Left renal pelvis (tissue), 4 donors: ENCODE measurements at places on chromosomes 3 and 15. TPM values are rescaled to one million over a fixed set of nuclear protein-coding genes. Genes with fewer than 3 reads are reported as not detected.

GRCh38 chr3:109050591-109051167, 67.3 kb downstream of the MORC1 start:
- no peak for DNase-seq

DNA sequence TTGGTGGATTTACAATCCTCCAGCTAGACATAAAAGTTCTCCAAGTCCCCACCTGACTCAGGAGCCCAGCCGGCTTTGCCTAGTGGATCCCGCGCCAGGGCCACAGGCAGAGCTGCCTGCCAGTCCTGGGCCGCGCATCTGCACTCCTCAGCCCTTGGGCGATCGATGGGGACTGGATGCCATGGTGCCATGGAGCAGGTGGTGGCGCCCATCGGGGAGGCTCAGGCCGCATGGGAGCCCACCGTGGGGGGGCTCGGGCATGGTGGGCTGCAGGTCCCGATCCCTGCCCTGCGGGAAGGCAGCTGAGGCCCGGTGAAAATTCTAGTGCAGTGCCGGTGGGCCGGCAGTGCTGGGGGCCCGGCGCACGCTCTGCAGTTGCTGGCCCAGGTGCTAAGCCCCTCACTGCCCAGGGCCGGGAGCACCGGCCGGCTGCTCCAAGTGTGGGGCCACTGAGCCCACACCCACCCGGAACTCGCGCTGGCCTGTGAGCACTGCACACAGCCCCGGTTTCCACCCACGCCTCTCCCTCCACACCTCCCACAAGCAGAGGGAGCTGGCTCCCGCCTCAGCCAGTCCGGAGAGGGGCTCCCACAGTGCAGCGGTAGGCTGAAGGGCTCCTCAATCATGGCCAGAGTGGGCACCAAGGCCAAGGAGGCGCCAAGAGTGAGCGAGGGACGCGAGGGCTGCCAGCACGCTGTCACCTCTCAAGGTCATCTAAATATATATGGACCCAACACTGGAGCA, 38.8 kb upstream of the IGSF11 start:
- DNase-seq, result no peak

Gene ECE2
- not detected for polyA plus RNA-seq

GRCh38 chr3:187318819-187319616, 27.5 kb upstream of the MASP1 start:
- DNase-seq, result peak; percentile 26

- DNase-seq, result no peak
Observed at GRCh38 chr3:192931825-192932224, 14.2 kb upstream of the MB21D2 start.

DNA sequence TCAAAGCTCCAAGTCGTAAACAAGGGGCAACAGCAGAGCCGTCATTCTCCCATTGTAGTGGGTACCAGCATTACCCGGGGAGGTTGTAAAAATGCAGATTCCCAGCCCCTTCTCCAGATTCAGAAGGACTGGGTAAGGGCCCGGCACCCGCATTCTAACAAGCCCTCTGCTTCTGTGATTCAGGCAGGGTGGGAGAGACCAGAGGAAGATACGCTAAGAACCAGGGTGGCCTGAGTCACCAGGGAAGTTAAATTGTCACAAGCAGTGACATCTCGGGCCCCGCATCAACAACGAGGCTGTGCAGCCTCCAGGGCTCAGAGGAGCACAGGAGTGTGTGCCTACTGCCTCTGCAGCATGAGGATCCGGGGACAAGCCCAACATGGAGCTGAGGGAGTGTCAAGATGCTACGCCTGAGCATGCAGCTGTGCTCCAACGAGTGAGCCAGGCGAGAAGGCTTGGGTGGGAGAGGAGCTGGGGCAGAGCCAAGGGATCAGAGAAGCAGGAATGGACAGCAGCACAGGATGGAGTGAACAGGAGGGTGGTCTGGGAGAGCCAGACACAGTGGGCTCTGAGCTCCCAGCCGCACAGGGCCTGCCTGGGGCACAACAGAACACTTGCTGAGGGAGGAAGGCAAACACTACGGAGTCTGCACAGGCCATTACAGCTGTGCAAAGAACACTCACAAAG, 68.5 kb downstream of the CPN2 start:
- DNase-seq, result no peak

Gene USP50
- polyA plus RNA-seq, result 3.3 TPM
